ENCODE measurements at places on chromosomes 7 and 10. TPM values are rescaled to one million over a fixed set of nuclear protein-coding genes. Genes with fewer than 3 reads are reported as not detected.

DNA sequence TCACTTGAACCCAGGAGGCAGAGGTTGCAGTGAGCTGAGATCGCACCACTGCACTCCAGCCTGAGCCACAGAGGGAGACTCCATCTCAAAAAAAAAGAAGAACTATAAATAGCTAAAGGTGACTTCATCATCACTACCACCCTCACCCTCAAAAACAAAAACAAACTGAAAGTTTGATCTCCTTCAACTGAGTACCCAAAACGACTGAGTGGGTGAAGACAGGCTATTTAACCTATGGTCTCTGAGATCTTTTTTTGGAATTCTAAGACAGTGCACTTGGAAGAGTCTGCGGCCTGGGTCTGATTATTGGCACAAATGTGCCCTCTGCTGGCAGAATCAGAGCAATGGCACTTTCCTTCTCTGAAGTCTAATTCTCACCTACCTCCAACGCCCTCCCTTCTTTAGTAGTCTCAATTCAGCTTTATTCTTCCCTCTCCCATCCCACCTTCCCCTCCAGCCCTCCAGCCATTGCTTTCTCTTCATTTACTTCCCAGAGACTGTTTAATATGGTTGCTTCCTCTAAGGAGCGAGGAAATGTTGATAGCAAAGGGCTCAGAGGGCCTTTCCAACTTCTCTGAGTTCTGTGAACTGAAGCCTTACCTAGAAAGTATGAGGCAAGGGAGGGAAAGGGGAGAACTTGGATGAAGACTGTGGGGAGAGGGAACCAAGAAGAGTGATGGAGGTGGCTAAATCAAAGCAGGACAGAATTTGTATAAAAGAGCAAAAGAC, 2.9 kb upstream of the MYOZ1 start:
- H3K27ac ChIP-seq: no peak overlapping the region
- no peaks in the 10 kb centered on the region for H3K36me3 ChIP-seq
- DNase-seq: peak; percentile 64

DNA sequence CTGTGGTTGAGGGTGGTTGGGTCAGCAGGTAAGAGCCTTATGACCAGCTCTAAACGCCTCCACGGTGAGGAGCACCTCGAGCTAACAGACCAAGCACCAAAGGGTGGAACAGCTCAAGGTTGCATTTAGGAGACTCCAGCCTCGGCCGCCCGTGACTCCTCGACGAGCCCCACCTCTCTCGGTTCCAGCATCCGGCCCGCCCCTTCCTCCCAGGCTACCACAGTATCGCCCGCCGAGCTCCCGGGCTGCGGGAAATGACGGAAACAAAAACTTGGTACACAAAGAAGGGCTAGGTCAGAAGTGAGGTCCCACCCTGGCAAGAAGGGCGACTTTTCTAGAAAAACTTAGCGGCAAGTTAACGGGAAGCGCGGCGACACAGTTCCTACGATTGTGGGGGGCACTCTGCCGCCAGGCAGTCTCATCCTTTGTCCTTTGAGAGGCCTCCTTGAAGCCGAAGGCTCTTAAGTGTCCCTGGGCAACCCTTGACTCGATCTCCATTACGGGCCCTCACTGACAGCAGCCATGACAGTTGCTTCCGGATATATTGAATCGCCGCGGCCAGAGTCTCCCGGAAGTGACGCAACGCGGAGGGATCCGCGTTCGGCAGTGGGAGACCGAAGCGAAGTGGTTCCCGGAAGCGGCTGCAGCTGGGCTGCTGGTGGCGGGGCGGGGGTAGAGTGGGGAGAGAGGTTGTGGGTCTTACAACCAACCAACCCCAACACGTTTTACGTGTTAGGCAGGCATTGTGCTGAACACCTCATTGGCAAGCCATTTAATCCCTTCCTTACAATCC, 40.2 kb upstream of the ZNF518A start:
- H3K27me3 ChIP-seq: peaks cover 19% of the 10 kb centered on the region
- peak; percentile 88 for DNase-seq
- no peaks in the 10 kb centered on the region for H3K4me1 ChIP-seq
- peak overlapping the region; percentile 73 for H3K4me3 ChIP-seq

- H3K27me3 ChIP-seq: no peaks in the 10 kb centered on the region
- no peaks in the 10 kb centered on the region for H3K4me1 ChIP-seq
- H3K4me3 ChIP-seq: no peak overlapping the region
- no peak for DNase-seq
- H3K36me3 ChIP-seq: no peaks in the 10 kb centered on the region
These were observed 194.0 kb downstream of the TAX1BP1 start for GRCh38 chr7:27933671-27934565.

DNA sequence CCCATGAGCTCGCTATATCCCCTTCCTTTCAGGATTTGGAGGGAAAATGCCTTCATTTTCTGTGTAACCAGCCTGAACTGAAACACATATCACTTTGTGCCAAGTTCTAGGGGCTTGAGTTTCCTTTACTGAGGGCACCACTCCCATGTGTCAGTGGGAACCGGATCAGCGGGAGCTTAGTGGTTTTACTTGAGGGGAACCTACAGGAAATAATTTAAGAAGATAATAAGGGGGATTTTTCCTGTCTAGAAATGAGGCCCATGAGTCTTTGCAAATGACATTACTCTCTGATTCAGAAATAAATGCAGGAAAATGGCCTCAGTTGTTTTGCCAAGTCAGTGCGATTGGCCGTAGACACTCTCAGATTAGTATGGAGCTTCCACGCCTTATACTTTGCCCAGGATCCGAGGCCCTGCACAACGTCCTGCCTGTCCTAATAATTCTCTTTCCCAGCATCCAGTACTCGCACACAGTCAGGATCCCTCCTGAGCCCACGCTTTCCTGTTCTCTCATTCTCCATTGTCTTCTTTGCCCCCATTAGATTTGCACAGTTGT, 86.4 kb upstream of the LYZL1 start:
- H3K4me3 ChIP-seq: no peak overlapping the region
- DNase-seq: no peak
- H3K27ac ChIP-seq: no peak overlapping the region
- H3K4me1 ChIP-seq: no peaks in the 10 kb centered on the region
- H3K36me3 ChIP-seq: no peaks in the 10 kb centered on the region

GRCh38 chr10:88849234-88849633, 2.4 kb downstream of the ANKRD22 start:
- H3K4me1 ChIP-seq: peaks cover 58% of the 10 kb centered on the region
- H3K4me3 ChIP-seq: peak overlapping the region; percentile 69
- H3K27ac ChIP-seq: peak overlapping the region; percentile 92
- H3K27me3 ChIP-seq: no peaks in the 10 kb centered on the region
- H3K36me3 ChIP-seq: peaks cover 37% of the 10 kb centered on the region
- DNase-seq: no peak

DNA sequence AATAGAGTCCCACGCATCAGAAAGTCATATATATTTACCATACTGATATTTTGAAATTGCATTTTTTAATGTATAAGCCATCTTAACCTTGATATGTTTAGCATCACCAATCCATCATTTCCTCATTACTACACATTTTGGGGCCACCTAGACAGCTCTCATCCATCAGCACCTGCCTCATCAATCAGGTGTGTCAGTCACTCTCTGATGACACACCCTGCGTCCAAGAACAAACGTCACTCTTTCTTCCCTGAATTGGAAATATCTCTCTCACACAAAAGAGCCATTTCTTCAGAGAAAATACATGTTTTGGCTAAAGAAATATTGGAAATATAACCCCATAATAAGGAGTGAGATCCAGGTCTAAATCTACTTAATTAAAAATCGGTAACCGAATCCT, 38.9 kb upstream of the RSU1 start:
- H3K4me3 ChIP-seq: no peak overlapping the region
- no peaks in the 10 kb centered on the region for H3K36me3 ChIP-seq
- no peak overlapping the region for H3K27ac ChIP-seq
- H3K4me1 ChIP-seq: peaks cover 27% of the 10 kb centered on the region
- no peaks in the 10 kb centered on the region for H3K27me3 ChIP-seq
- DNase-seq: no peak

GRCh38 chr7:134636008-134636449, 10.6 kb upstream of the BPGM start:
- peaks cover 40% of the 10 kb centered on the region for H3K4me1 ChIP-seq
- DNase-seq: no peak
- peaks cover 8% of the 10 kb centered on the region for H3K36me3 ChIP-seq
- H3K27me3 ChIP-seq: no peaks in the 10 kb centered on the region
- H3K27ac ChIP-seq: peak overlapping the region; percentile 56

- no peak for DNase-seq
- no peaks in the 10 kb centered on the region for H3K27me3 ChIP-seq
These were observed 668.6 kb downstream of the NRG3 start for GRCh38 chr10:82543631-82544030.

GRCh38 chr7:66609176-66609575, 19.5 kb upstream of the KCTD7 start:
- H3K27me3 ChIP-seq: no peaks in the 10 kb centered on the region
- no peak overlapping the region for H3K4me3 ChIP-seq
- no peaks in the 10 kb centered on the region for H3K4me1 ChIP-seq
- no peak for DNase-seq
- no peaks in the 10 kb centered on the region for H3K36me3 ChIP-seq
- no peak overlapping the region for H3K27ac ChIP-seq

GRCh38 chr7:22302951-22303423, 54.0 kb downstream of the RAPGEF5 start:
- no peak for DNase-seq
- H3K4me1 ChIP-seq: peaks cover 8% of the 10 kb centered on the region
- no peak overlapping the region for H3K27ac ChIP-seq
- no peak overlapping the region for H3K4me3 ChIP-seq

- no peak overlapping the region for H3K27ac ChIP-seq
- H3K27me3 ChIP-seq: no peaks in the 10 kb centered on the region
- H3K4me3 ChIP-seq: no peak overlapping the region
- no peak for DNase-seq
- no peaks in the 10 kb centered on the region for H3K36me3 ChIP-seq
These were observed 161.6 kb downstream of the PRKG1 start for GRCh38 chr10:51235865-51236264.

DNA sequence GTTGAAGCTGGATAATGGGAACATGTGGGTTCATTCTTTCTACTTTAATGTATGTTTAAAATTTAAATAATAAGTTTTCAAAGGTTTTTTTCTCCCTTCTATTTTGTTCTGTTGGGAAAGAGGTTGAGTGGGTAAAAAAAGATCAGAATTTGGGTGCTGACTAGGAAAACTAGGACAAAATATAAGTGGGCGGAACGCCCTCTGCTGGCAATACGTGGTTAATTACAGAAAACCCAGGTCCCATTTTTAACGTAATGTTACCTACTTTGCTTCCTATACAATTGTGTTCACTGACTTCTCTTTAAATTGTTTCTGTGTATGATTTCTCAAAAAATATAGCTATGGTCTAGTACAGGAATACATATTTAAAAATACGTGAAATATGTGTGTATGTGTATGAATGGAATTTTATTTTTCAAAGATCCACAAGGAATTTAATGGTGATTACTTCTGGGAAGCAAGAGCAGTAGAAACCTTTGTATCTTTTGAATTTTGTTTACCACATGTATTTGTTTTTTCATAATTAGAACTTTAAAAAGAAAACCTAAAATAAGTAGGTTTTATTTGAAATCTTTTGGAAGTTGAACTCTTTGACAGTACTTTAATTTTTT, 8.7 kb downstream of the ECD start:
- peaks cover 32% of the 10 kb centered on the region for H3K36me3 ChIP-seq
- no peak overlapping the region for H3K4me3 ChIP-seq
- peak; percentile 67 for DNase-seq
- H3K27me3 ChIP-seq: no peaks in the 10 kb centered on the region

GRCh38 chr10:5904227-5904626, 14.2 kb downstream of the FBH1 start:
- H3K4me3 ChIP-seq: no peak overlapping the region
- no peaks in the 10 kb centered on the region for H3K4me1 ChIP-seq
- no peak for DNase-seq
- no peaks in the 10 kb centered on the region for H3K27me3 ChIP-seq
- peaks cover 20% of the 10 kb centered on the region for H3K36me3 ChIP-seq

DNA sequence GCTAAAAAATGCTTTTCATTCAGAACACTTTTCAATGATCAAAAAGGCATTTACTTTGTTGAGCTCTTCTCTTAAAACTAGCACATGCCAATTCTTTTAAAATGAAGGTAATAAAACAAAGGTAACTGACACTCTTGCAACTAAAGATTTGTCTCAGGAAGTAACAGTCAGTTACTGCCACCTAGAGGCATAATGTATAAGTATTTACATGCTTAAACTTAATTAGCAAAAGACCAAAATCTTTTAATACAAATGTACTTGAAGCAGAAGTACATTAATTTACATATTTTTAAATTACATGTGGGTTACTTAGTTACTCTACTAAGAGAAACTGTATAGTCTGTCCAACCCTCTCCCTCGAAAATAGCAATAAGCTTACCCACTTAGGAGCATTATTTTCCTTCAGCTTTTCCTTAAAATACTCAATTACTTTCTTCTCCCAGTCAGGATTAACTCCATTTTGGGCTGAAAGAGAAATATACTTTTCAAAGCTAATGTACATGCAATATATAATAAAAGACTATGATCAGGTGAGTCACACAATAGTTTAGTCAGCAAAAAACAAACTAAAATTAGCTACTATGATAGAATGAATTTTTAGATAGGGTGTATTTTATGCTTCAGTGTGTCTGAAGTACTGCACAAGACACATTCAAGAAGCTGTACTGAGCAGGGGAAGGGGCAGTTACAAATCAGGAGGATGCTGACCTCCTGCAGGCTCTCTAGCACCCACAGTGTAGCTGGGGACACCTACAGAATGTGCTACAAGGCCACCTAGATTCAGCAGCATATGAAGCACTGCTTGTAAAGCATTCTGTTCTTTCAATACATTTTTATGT, 13.0 kb downstream of the MCMBP start:
- H3K36me3 ChIP-seq: no peaks in the 10 kb centered on the region
- no peak overlapping the region for H3K4me3 ChIP-seq
- DNase-seq: no peak
- peaks cover 7% of the 10 kb centered on the region for H3K4me1 ChIP-seq

DNA sequence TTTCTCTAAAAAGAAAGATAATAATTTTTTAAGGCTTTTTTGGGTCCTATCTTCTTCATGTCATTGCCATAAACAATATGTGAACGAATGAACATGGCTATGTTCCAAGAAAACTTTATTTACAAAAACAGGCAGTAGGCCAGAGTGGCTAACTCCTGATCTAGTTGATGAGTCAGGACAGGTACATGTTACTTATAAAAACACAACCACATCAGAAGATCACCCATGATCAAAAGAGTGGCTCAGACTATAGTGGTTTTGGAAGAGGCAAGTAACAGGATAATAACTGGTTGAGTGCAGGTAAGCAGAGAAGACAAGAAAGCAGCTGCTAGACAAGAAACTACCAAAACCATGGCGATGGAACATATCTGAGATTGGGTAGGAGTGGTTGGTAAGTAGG, 468.7 kb downstream of the KCNMA1 start:
- H3K4me3 ChIP-seq: no peak overlapping the region
- DNase-seq: no peak
- H3K36me3 ChIP-seq: no peaks in the 10 kb centered on the region

Gene SPDYE6
- total RNA-seq: not detected

Gene HHEX
- 91.5 TPM for total RNA-seq

Gene MINDY4
- 12.4 TPM for total RNA-seq

Gene DDIT4
- 294 TPM for total RNA-seq

Gene TMEM229A
- not detected for total RNA-seq

Gene POP7
- 28.2 TPM for total RNA-seq

Gene SHTN1
- total RNA-seq: 32.3 TPM

Gene UROS
- 49.2 TPM for total RNA-seq

Gene CYP26C1
- total RNA-seq: 0.39 TPM

Gene ZC3HAV1L
- total RNA-seq: 15.0 TPM

Gene UTF1
- not detected for total RNA-seq

Gene SLC16A12
- total RNA-seq: 1.2 TPM

Gene TSPAN13
- total RNA-seq: 148 TPM

Measured in Calu3 (cell line).